Renal cortical epithelial cell (primary cell): ENCODE measurements at places on chromosomes 12 and 14. TPM values are rescaled to one million over a fixed set of nuclear protein-coding genes. Genes with fewer than 3 reads are reported as not detected.

GRCh38 chr14:86533834-86534233 is 1003.9 kb downstream of the FLRT2 start:
- DNase-seq, result no peak

GRCh38 chr14:72057701-72058285 is 125.6 kb downstream of the RGS6 start:
- DNase-seq, result no peak

Gene IL31
- total RNA-seq, result not detected in 2 replicates

- DNase-seq, result no peak
Measured at GRCh38 chr12:126342866-126343265, 1277.6 kb downstream of the AACS start.

- DNase-seq, result no peak
Measured at GRCh38 chr12:107229827-107230226, 136.5 kb upstream of the CRY1 start.

Gene HOTAIR
- 1.3 TPM in 1 of 2 replicates, not detected in the other for total RNA-seq

Gene SELPLG
- total RNA-seq, result 0.35 and 2.3 TPM in 2 replicates

Gene RHOJ
- total RNA-seq, result 0.10 TPM in 1 of 2 replicates, not detected in the other

GRCh38 chr14:104984056-104984894 is 1.3 kb upstream of the CLBA1 start:
- DNase-seq, result no peak

GRCh38 chr12:16564675-16565074 is 41.3 kb downstream of the LMO3 start:
- no peak for DNase-seq

DNA sequence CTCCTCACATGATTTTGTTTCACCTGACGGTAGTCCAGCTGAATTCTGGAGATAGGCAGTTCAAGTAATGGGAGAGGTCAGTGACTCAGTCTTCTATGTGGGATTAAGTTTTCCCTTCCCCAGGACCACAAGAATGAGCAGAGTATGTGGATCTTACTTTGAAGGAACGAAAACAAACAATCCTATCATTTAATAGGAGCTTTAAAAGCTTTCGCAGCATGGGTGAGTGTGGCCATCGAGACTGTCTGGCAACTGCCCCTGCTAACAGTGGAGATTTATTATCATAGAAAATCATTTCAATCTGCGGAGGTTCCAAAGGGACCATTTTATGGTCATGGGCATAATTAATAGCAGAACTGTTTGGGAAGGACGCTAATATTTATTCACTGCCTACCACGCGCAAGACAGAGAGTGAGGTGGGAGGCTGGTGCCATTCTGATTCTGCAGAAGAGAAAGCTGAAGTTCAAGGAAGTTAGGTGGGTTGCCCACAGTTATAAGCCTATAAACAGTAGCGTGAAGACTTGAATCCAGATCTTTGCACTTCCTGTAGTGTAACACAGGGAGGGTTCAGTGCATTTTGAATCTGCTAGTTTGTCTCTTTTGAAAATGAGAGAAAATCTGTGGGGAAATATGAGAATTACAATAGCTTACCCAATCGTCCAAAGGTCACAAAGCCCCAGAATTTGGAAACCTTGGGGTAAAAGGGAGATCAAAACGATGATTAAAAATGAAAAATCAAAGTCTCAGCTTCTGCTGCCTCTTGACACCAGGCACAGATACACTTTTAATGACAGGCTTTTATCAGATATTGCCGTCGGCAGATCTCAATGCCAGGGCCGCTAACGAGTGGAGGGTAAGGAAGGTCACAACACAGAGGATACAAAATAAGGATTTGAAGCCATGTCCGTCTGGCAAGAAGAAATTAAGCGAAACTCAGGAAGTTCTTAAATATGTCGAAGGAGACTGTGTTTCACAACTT is 209.6 kb downstream of the CRADD start:
- DNase-seq, result peak; percentile 19

GRCh38 chr14:87430214-87430613 is 562.8 kb downstream of the GALC start:
- DNase-seq, result no peak

GRCh38 chr12:50569876-50570275 is 65.1 kb downstream of the DIP2B start:
- peak; percentile 37 for DNase-seq

GRCh38 chr12:102685172-102685571 is 204.8 kb upstream of the IGF1 start:
- no peak for DNase-seq

DNA sequence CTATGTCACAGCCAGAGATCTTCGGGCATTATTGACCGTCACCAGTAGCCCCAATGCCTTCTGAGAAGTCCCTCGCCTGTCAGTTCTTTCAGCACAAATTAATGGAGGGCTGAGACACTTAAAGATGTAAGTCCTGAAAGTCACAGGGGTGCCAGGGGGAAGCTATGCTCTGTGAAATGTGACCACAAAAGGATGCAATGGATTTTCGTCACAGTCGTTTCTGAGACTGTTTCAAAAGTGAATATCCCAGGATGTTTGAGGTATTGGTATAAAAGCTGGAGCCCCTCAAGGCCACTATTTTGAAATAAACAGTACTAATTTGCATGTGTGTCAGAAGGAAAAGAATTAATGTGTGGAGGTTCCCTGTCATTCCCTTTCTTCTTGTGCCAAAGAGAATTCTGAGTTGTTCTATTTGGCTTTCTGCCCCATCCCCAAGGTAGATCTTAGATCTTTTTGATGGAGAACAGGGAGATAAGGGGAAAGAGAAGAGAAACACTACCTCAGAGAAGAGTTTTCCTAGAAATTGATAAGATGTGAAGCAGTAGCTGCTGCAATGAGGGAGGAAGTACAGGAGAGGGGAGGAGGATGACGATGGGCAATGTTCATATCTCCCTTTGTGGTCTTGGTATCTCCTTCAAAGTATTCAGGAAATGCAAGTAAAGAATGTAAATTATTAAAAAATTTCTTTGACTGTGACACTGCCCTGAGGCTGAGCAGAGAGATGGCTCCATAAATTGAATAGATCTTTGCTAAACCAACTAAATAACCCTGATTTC is 101.8 kb upstream of the NAP1L1 start:
- DNase-seq, result no peak

Gene JAG2
- total RNA-seq, result 4.2 and 5.9 TPM in 2 replicates

Gene INHBC
- not detected in 2 replicates for total RNA-seq

GRCh38 chr12:121958541-121959240 is 40.3 kb downstream of the CFAP251 start:
- DNase-seq, result peak; percentile 15

DNA sequence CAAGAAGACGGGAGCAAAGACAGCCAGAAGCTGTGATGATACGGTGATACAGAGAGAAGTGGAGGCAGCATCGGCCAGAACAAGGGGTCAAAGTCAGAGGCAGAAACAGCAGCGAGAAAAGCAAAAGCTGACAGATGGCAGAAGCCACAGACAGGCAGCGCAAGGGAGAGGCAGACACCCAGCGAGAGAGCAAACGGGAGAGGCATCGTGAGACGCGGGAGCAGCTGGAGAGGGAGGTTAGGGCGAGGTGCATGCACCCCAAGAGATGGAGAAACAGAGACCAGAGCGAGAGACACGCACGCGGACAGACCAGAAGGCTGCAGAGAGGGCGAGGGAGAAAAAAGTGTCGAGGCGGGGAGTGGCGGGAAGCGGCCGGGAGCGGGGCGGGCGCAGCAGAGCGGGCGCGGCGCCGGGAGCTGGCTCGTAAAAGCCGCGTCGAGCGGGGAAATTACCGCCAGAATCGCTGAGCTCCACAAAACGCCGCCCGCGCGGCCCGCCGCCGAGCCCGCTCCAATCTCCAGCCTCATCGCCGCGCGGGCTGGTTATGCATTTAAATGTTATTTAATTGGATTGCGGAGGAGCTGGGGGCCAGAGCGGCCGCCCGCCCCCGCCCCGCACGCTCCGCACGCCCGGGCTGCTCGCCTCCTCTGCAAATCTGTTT is 15.6 kb downstream of the SMUG1 start:
- DNase-seq, result no peak

GRCh38 chr12:51678086-51678724 is 87.2 kb downstream of the SCN8A start:
- DNase-seq, result peak; percentile 59

DNA sequence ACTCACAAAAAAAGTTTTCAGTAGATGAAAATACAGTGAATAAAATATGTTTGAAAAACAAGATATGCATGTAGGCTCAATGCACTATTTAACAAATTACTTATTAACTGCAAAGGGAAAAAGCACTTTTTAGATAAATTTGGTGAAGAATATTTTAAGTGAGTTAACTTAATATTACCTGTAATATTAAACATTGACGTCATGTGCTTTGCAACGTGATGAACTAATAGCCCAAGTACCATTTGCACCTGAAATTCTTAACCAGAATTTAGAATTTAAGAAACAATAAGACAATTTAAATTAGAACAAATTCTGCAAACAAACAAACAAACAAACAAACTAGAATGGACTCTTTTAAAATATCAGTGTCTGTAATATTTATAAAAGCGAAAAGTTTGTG is 659.0 kb upstream of the NOVA1 start:
- no peak for DNase-seq

Gene SCYL2
- 42.5 and 66.1 TPM in 2 replicates for total RNA-seq
